Activated CD8-positive, alpha-beta memory T cell treated with anti-CD3 and anti-CD28 coated beads for 48 hours (primary cell): ENCODE measurements at places on chromosomes 1 and 21.

DNA sequence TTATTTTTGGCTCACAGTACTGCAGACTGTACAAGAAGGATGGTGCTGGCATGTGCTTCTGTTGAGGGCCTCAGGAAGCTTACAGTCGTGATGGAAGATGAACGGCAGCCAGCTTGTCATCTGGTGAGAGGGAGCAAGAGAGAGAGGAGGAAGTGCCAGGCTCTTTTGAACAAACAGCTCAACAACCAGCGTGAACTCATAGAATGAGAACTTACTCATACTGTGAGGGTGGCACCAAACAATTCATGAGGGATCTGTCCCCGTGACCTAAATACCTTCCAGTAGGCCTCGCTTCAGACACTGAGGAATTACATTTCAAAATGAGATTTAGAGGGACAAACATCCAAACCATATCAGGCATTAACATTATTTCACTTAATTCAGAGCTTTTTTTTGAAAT is 84.7 kb downstream of the PKN2 start:
- DNase-seq: no peak

GRCh38 chr1:162621256-162621655 is 11.0 kb upstream of the DDR2 start:
- no peak for DNase-seq

DNA sequence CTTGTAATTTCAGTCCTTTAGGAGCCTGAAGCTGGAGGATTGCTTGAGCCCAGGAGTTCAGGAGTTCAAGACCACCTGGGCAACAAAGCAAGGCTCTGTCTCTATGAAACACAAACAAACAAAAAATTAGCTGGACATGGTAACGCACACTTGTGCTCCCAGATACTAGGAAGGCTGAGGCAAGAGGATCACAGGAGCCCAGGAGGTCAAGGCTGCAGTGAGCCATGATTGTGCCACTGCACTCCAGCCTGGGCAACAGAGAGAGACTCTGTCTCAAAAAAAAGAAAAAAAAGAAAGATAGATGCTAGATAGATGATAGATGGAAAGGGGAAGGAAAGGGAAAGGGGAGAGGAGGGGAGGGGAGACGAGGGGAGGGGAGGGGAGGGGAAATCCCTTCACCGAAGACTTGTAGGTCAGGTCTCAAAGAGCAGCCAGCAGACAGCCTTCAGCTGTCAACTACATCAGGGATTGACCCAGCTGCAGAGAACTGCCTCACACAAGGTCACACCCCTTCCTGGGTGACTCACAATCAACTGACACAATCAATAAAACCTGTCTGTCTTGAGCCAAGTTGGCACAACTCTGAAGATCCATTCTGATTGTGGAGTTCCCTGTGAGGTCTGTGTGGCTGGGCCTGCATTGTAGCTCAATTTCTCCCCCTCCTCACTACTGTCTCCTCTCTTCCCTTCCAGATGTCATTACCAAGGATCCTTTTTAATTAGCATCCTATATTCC is 200.6 kb downstream of the RGS7 start:
- no peak for DNase-seq

DNA sequence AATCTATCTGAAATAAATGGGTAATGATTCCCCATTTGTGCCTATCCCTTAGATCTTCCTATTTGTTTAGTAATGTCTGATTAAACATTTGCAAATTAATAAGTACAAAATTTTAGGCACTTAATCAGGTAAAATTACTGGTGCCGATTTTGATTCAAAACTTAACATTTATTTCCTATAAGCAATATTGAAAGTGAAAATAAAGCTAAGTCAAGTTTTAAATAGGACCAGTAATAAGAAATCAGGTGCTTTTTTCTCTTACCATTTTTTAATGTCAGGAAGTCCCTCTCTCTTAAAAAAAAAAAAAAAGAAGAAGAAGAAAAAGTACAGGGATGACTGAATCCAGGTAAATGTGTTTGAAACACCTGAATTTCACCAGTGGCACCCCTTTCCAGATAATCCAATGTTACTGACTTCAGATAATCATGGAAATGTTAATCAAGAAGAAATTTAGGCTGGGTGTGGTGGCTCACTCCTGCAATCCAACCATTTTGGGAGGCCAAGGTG is 836 bp upstream of the GBP4 start:
- DNase-seq: no peak

GRCh38 chr1:36419140-36419539 is 21.4 kb upstream of the LSM10 start:
- no peak for DNase-seq

- DNase-seq: no peak
These were observed 205.1 kb upstream of the RUNX1 start for GRCh38 chr21:35254006-35254764.

DNA sequence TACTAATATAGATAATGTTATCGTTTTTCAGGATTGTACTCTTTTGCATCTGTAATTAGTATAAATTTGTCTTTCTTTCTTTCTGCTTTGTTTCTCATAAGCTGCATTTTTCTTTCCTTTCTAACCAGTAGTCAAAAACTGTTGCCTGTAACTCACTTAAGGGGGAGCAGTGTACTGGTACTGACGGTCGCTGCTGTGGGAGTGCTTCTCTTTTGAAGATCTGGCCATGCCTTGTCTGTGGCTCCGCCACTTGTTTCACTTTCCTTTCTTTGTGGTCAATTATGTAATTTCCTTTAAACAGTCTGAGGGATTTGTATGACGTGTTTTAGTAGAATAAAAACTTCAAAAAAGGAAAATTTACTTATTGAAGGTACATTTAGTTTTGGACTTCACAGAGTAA is 37.0 kb downstream of the MIA3 start:
- DNase-seq: no peak

GRCh38 chr1:202348005-202348508 is 442 bp upstream of the PPP1R12B start:
- no peak for DNase-seq

- DNase-seq: no peak
These were observed 59.0 kb upstream of the SLC30A10 start for GRCh38 chr1:219987325-219987724.

DNA sequence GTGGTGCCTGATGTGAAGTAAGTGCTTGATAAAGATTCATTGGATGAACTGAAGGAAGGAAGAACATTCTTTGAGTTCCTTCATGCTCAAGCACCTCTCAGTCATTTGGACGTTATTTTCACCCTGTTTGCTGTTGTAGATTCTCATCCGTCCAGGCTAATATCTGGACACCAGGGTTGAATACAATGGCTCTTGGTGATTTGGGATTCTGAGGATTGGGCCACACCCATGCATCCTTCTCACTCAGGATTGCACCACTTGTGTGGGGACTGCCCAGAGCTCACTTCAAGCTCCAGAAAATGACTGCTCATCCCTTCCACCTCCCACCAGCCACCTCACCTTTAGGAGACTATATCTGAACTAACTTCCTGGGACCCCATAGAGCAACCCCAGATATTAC is 117.1 kb upstream of the IPO9 start:
- no peak for DNase-seq

DNA sequence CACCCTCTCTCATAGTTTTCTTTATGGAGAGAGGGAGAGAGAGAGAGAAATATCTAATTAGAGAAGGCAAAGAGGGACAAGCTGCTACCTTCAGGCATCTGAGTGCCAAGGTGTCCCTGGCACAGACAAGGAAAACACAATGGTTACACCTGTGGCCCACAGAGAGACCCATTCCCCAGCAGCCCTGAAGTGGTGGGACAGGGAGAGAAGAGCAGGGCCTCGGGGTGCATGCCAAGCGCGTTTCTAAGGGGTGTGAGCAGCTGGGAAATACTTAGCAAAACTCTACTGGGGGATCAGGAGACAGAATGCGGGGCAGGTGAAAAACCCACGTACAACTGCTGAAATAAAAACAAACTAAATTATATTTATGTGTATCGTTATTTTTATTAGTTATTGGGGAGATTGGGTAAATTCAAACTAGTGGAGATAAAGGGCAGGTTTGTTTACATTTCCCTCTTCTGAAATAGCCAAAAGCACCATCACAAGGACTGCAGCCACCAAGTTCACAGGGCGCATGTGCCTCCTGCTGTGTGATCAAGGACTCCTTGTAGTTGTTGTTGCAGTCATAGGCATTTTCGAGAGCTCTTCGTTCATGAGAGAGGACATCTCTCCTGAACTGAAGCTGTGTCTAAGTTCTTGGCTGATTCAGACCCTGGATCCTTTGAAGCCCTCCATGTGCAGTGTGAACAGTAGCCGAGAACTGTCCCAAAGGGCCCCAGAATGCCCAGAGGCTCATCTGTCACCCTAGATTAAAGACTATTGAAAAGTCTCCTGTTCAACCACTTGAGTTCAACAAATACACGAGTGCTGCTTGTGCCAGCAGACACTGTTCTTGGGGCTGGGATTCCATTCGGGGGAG is 737 bp upstream of the SERPINC1 start:
- no peak for DNase-seq

DNA sequence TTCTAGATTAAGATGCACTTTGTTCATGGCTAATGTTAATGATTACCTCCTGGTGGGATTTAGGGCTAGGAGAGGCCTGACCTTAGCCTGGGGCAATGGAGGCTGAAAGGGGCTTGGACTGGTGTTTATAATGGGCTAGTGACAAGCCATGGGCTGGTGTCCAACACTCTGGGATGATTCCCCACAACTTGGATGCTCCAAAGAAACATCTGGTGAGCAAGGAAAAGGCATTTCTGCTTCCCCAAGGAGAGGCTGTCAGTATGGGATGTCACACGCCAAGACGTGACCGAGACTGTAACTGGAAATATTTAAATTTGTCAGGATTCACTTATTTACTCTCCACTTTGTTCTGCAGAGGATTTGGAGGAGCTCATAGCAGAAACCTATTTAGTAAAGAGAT is 45.2 kb downstream of the PTPRU start:
- DNase-seq: no peak

- no peak for DNase-seq
These were observed 203.2 kb upstream of the SGIP1 start for GRCh38 chr1:66330722-66331141.

- DNase-seq: no peak
These were observed 49.6 kb upstream of the KDM4A start for GRCh38 chr1:43600033-43601020.

GRCh38 chr1:89557956-89558355 is 33.3 kb downstream of the LRRC8B start:
- no peak for DNase-seq

GRCh38 chr1:207059881-207060280 is 6.8 kb downstream of the PFKFB2 start:
- DNase-seq: no peak

DNA sequence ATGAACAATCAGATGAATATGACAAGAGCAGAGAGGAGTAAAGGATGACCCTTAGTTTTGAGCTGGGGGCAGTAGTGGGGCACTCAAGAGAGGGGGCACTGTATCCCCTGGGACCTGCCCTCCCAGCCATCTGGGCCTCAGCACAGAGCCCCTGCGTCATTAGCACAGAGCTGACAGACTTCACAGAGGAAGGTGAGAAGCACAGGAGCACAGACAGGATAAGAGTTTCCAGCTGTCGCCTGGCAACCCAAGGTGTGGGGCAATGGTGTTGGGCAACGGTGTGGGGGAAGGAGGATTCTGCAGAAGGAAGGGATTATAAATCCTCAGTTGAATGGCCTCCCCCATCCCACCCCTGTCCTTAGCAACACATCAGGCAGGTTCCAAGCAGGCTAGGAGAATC is 30.2 kb downstream of the RAB3B start:
- DNase-seq: no peak

DNA sequence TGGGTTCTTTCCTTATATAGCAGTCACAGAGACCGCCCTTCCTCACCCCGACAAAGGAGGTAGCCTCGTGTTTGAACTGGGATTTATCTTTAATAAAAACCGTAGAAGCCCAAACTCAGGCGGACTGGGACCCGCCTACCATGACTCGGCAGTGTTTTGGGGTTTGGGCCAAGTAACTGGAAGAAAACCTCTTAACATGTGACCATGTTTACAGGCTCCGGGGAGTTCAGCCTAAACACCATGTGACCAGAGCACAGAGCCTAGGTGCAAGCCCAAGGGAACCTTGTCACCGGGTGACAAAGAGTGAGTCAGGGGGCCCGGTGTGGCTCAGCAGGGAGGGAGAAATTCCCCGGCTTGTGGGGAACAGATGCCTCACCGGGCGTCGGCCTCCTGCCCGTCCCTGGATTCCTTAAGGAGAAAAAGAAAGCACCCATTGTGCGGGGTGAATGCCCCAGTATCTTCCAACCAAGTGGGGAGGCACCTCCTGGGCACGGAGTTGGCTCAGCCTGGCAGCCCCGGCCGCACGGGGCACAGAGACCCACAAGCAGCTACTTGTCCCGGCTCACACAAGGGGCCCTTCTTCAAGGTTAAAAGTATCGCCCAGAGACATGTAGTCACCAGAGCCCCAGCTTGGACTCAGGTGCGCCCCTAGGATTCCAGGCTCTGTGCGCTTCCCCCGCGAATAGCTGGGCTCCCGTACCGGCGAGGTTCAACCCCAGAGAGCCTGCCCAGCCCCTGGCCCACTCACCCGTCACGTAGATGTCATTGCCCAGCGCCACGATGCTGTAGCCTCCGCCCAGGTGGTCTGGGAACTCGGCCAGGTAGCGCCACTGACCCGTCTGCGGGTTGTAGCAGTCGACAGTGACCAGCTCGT is 1.4 kb downstream of the KLHL21 start:
- DNase-seq: peak; percentile 63

DNA sequence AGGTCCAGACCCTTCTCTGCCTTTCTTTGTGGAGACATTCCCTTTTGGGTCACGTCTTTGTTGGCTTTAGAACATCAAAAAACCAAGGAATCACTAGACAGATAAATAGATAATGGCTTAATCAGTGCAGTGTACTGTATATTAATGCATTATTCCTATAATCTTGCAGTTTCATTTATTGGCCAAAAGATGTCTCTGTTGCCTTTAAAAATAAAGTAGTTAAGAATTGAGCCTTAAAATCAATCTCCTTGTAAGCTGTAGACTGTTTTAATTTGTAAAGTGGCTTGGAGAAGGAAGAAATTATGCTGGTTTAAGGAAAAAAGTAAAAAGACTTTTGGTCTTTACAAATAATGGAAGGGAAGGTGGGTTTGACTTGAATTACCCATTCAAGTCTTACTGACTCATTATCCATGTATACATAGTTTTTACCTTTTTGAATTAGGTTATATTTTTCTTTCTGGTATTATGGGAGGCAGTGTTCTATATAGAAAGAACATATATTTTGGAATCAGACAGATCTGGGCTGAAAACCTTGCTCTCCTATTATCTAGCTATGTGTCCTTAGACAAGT is 84.6 kb downstream of the VPS13D start:
- DNase-seq: no peak
